ENCODE measurements at places on chromosomes 6 and 20. TPM values are rescaled to one million over a fixed set of nuclear protein-coding genes. Genes with fewer than 3 reads are reported as not detected.

- peak; percentile 14 for DNase-seq
Observed at GRCh38 chr6:6546318-6547109, 42.0 kb upstream of the LY86 start.

DNA sequence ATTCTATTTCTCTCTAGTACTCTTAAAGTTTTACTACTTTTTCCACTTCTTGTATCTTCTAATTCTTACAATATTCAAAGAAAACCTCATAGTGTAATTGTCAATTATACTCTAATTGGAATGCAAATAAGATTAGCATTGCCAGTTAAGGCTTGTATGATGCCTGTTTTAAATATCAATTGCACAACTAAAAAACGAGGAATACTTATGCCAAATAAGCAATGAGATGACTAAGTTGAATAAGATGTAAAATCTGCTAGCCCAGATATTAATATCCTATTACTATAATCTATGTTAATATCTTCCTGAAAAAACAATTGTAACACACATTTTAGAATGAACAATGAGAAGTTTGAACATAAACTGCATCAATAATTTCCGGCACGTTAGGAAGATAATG is 13.3 kb upstream of the AKAP7 start:
- no peak for DNase-seq

- DNase-seq = no peak
Observed at GRCh38 chr20:63572788-63573646, 1.0 kb downstream of the HELZ2 start.

DNA sequence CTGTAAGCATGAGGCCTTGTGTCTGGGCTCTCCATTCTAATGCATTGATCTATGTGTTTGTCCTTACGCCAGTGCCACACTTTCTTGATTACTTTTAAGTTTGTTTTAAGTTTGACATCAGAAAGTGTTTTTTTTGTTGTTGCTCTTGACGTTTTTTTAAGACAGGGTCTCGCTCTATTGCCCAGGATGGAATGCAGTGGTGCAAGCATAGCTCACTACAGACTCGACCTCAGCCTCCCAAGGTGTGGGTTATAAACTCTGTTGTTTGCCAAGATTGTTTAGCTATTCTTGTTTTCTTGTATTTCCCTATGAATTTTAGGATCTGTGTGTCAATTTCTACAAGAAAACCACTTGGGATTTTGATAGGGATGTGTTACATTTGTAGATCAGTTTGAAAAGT is 5.6 kb downstream of the MCUR1 start:
- no peak for DNase-seq

GRCh38 chr6:168121303-168121665 is 42.3 kb upstream of the FRMD1 start:
- DNase-seq = no peak

DNA sequence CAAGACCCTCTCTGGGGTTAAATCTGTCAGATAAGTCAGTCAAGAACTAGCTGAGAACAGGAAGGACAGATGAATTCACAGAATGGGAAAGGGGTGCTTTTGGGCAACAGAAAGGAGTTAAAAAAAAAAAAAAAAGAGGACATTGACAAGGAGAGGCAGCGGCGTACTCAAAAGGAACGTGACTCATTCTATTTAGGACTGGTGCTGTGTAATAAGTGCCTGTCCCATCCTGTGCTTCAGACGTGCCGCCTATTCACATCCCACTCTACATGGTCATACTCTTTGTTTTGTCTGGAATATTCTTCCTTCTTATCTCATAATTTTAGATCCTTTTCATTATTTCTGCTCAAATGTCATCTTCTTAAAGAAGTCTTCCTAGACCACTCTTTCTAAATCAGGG is 101.1 kb upstream of the EMILIN3 start:
- no peak for DNase-seq

MOCS3 gene
- 4.1 TPM for total RNA-seq

- DNase-seq = no peak
Observed at GRCh38 chr20:45840700-45841198, 7.2 kb downstream of the SNX21 start.

GRCh38 chr20:47276251-47276650 is 80.2 kb downstream of the ZMYND8 start:
- DNase-seq = no peak

GRCh38 chr20:22515264-22515663 is 69.1 kb downstream of the FOXA2 start:
- DNase-seq = no peak

DNA sequence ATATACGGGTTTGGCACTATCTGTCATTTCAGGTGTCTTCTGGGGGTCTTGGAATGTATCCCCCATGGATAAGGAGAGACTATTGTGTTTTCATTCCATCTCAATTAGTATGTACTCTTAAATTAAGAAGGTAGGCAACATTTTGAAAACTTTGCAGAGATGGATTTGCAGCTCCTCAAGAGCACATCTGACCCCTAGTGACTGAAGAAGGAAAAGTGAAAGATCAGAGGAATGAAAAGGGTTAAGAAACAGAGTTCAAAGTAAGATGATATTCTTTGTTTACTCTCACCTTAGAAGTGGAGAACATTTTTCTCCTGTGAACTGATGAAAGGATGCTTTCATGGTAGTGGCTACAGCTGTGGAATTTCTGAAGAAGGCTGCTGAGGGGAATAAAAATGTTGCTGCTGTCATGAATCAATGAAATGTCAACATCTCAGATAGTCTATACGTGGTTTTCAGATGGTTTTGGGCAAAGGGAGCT is 41.5 kb downstream of the SH3BGRL2 start:
- no peak for DNase-seq

DNA sequence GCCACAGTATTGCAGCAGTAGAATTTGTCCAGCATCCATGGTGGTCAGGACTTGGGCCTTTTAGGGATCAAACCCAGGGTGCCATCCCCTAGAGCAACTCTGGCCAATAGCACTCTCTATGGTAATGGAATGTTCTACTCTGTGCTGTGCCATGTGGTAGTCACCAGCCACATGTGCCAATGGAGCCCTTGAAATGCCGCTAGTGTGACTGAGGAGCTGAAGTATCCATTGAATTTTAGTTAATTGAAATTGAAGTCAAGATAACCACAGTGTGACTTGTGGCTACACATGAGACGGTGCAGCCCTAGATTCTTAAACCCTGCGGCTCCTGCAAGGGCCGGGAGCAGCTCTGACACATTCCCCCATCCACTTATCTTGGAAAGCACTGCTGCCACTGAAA is 54.6 kb downstream of the SLC2A10 start:
- DNase-seq = no peak

DNA sequence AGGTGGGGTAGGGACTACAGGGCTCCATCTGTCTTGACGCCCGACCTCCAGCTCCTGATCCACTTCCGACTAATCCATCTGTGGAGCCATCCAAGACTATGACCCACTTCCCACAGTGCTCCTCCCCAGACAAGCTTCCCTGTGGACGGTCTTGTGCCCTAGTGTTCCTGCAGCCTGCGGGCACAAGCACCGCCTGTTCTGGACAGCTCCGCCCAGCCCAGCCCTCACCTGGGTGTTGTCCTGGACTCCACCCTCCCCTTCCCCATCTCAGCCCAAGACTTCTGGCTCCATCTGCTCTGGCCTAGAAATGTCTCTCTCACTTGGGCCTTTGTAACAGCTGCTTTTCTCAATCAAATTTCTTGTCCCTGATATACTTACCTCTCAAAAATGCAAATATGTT is 102.0 kb downstream of the MAFB start:
- DNase-seq = no peak

KHDC1L gene
- total RNA-seq = not detected

- DNase-seq = no peak
Observed at GRCh38 chr6:106460481-106460880, 100.0 kb downstream of the CRYBG1 start.

MCCD1 gene
- total RNA-seq = not detected

- DNase-seq = peak; percentile 24
Observed at GRCh38 chr20:17699931-17700351, at the start of gene BANF2. BANF2 (plus strand) TSS chr20:17699966; CDS start chr20:17725026, 25,060 bp downstream.

MATN4 gene
- not detected for total RNA-seq

DNA sequence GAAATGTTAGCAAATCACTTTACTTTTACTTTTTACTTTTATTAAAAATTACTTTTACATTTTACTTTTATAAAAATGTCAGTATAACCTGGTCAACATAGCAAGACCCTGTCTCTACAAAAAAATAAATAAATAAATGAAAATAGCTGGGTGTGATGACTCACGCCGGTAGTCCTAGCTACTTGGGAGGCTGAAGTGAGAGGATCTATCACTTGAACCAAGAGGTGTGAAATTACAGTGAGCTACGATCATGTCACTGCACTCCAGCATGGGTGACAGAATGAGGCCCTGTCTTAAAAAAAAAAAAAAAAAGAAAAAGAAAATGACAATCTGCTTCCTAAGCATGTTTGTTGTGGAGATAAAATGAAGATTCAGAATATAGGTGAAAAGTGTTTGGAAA is 31.0 kb upstream of the FBXO30 start:
- no peak for DNase-seq

MLN gene
- total RNA-seq = not detected

GJA1 gene
- total RNA-seq = 12.2 TPM

USP49 gene
- total RNA-seq = 2.3 TPM

- DNase-seq = no peak
Observed at GRCh38 chr20:33239979-33240736, 4.4 kb downstream of the BPIFA1 start.

SUMO4 gene
- total RNA-seq = 6.0 TPM

ZSWIM3 gene
- total RNA-seq = 8.3 TPM

DNA sequence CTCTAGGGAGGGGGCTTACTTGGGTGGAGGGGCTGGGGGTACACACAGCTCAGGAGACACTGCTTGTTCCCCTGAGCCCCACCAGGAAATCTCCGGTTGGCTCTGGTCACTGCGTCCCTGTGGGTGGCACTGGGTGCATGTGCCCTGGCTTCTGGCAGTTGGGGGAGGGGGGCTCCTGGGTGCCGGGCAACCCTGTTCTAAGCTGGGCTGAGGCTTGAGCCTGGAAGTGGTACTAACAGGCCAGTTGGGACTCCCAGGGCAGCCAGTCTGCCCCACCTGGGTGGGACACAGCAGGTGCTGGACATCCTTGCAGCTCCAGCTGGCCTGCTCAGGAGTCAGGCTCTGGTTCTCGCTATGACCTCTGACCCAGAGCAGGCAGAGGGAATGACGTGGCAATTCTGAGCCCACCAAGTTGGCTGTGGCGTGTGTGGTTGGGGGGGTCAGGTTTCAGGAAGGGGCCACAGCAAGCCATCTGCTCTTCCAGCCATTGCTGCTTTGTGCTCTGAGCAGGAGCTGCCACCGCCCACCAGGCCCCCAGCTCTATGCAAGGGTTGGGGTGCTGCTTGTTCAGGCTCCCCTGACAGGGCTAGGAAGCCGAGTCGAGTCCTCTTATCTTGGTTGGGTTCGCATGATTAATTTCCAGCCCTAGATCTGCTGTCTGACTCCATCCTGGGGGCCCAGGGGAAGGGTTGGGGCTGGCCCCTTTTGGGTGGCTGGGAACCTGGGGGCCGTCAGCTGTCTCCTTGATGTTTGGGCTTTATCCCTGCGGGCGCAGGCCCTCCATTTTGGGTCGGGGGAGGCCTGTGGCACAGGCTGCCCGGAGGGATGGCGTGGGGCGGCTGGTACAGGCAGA is 590 bp downstream of the C20orf204 start:
- no peak for DNase-seq

DNA sequence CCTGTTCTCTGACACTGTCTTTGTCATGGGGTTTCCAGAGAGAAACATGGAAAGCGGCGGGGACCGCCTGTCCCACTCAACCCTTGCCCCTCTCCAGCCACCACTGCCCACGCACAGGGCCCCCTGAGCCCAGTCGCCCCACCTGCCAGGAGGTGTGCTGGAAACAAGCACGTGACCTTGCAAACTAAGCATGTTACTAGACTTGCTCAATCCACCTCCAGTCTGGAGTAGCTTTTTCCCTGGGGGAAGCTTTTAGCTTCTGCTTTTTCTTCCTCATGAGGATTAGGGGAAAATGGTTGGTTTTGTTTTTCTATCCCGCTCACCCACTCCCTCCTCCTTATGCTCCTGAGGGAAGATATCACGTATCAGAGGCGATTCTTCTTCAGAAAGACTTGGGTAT is 105.7 kb downstream of the PLEKHG1 start:
- no peak for DNase-seq

DNA sequence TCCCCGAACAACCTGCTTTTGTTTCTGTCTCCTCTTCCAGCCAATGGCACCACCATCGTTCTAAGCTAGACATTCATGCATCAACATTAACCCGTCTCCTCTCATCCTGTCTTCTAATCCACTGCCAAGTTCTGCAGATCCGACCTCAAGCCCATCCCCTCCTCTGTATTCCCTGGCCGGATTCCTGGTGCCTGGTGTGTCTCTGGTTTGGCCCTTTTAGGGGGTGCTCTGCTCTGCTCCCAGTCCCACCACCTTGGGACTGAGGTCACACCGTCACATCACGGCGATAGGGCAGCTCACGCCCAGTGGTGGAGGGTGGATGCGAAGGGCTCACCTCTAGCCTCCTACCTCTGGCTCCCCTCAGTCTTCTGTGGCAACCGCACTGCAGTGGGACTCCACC is 102.5 kb upstream of the AGPAT4 start:
- DNase-seq = no peak

GRCh38 chr6:111470991-111471390 is 12.0 kb downstream of the REV3L start:
- no peak for DNase-seq

EPPIN gene
- total RNA-seq = not detected

DNA sequence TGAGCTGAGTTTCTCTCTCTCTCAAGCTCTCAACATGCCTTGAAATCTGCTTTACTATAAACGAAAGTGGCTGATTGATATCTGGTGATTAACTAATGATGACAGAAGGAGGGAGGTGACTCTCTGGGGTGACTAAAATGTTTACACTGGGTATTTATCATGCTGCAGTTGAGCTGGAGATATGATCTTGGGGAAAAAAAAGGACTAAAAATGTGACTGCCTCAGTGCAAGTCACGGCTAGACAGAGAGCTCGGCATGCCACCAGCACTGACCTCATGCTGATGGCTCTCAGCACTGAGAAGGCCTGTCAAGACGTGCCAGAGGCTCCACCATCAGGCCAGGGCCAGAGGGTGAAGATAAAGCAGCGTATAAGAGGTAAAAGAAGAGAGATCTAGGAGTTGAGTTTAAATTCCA is 103.1 kb upstream of the SPACA1 start:
- DNase-seq = peak; percentile 22

- DNase-seq = no peak
Observed at GRCh38 chr20:41872930-41873329, 254.8 kb upstream of the CHD6 start.

DNA sequence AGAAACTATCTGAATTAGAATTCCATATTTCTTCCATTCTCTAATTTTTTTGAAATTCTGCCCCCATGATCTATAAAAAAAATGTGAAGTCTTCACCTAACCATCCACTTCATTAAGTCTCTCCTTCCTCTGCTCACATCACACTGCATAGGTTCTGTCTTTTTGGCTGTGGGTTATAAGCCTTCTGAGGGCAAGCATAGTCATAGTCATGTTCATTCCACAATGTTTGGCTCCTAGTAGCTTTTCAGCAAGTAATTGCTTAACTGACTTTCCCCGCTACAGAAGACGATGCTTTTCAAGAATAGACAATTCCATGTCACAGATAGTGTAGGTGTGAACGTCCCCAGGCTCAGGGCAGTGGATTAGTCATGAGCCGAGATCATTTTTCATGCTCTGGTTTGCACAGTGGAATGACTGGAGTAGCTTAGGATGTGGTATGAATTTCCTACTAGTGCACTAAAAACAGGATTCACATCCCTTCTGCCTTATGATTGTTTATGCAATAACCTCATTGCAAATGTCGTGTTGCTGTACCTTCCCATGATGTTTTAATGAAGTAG is 29.1 kb downstream of the WRNIP1 start:
- DNase-seq = no peak

PAX1 gene
- total RNA-seq = not detected

GRCh38 chr6:152135755-152136448 is 328.4 kb downstream of the ESR1 start:
- no peak for DNase-seq

All from transverse colon (tissue), 4 donors.